ENCODE measurements at places on chromosomes 7 and 10.

GRCh38 chr10:114259824-114260223 is 20.8 kb downstream of the VWA2 start:
- no peak for DNase-seq

GRCh38 chr7:64888901-64889685 is 14.0 kb upstream of the ZNF273 start:
- DNase-seq: no peak

DNA sequence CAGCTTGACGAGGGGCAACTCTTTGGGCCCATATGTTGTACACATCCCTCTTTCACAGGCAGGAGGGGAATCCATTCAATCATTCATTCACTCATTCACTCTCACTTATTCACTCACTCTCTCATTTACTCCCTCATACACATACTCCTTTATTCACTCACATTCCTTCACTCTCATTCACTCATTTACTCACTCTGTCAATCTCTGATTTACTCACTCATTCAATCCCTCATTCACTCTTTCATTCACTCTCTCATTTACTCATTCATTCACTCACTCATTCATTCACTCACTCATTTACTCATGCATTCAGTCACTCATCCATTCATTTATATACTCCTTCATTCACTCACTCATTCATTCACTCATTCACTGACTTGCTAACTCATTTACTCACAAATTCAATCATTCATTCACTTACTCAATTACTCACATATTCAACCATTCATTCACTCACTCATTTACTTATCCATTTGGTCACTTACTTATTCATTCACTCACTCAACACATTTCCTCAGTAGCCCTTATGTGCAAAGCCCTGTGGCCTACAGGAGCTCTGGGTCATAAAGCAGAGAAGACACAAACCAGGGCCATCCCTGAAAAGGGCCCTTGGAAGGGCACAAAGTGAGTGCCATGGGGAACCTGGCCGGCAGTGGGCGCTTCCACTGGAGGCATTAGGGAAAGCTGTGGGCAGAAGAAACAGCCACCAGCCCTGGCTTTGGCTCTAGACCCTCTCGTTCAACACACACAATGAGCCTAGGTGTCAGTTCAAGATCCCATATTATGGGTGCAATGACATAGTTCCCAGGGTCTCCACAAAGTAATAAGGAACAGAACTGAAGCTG is 26.0 kb downstream of the HIP1 start:
- no peak for DNase-seq

DNA sequence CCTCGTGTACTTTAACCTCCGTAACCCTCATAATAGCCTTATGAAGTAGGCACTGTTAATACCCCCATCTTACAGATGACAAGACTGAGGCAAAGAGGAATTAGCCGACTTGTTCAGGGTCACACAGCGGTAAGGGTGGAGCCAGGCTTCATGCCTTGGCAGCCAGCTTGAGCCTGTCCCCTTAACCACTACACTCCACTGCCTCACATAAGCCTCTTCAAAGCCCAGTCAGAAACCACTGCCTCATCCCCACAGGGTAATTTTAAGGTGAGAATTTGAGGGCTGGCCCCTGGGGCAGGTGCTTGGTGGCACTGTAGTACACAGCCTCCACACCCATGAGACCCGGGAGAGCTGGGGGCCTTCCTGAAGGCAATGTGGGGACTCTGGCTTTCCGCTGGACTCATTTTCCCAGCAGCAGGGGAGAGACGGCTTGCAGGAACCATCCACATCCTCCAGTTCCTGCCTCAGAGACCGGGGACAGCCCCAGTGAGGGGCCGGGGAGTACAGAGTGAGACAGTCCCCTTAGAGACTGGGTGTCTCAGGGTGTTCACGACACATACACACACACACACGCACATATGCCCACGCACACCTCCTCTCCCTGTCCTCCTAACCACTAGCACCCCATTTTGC is 7.6 kb upstream of the C10orf105 start:
- DNase-seq: no peak

GRCh38 chr7:93799750-93800357 is 90.7 kb downstream of the TFPI2 start:
- DNase-seq: no peak

DNA sequence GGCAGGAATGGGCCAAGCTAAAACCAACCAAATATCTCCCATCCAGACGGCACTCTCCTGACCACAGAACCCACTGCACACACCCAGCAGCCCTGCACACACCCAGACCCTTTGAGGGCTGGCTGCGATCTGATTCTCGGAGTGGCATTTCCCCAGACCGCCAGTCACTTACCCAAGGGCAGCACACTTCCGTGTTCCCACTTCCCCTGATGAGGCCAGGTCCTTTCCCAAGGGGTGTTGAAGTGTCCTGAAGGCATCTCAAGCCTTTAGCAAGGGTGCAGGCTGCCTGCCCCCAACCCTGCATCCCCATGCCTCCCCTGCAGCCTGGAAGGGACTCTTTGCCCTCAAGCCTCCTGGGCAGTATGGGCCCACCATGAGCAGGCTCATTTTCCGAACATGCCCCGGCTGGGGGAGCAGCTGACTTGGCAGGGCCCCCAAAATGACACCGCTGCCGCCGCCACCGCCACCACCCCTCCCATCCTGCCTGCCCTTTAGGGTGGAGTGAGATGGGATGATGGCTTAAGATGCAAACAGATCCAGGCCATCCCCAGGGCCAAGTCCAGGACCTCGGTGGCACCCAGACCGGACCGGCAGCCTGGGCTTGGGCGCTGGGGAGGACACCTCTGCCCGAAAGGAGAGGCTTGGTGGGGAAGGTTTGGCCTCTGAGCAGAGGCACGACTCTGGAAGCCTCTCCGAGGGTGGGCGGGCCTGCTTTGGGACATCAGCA is 159.8 kb downstream of the NRF1 start:
- DNase-seq: no peak

GRCh38 chr10:124236816-124237215 is 143.4 kb upstream of the CHST15 start:
- DNase-seq: no peak

DNA sequence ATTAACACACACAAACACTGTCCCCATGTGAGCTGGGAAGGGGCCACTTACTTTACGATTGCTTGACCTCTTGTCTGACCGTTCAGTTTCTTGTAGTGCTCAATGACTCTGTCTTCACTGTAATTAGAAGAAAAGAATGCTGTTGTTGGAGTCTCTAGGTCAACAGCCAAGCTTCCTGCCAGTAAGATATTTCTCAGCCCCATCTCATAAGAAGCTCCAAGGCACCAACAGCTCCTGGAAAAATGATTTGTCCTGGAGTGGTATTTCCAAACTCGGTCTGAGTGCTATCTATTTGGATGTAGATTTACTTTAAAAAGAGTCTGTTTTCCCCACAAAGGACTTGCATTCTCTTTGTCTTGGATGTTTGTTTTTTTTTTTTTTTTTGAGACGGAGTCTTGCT is 153.7 kb downstream of the PRPF18 start:
- DNase-seq: no peak

- DNase-seq: no peak
Observed at GRCh38 chr7:30931161-30931928, 19.7 kb downstream of the AQP1 start.

GRCh38 chr10:44938956-44939355 is 20.6 kb upstream of the RASSF4 start:
- no peak for DNase-seq

DNA sequence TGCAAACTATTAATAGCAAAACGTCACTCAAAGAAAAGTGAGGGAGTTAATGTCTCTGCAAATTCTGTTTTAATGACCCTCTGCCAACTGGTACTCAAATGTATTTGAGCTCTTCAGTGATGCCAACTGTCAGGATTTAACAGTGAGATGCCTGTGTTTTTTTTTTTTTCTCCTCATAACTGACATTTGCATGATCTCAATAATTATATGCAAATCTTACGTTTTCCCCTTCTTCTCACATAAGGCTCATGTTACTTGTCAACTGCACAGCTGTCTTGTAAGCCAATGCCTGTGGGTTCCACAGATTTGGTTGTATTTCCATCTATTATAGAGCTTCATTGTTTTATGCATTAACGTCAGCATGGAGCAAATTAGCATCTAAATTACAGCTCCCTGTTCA is 38.2 kb downstream of the PPP1R3A start:
- no peak for DNase-seq

DNA sequence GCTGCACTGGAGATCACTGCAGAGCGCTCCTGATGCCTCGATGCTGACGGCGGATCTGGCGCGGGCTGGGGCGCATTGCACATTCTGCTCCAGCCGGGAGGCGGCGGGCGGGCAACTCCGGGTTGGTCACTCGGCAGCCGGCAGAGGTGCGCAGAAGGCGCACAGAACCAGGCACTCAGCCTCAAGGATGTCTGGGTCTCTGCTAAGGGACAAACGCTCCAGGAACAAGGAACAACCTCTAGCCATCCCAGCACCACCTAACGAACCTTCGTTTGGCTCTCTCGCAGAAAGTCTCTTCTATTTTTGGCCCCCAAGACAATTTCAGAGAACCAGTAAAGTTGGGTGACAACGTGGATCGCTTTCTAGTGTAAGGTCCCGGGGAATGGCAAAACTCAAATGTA is 254.6 kb downstream of the OTUD1 start:
- DNase-seq: no peak

- DNase-seq: no peak
Observed at GRCh38 chr10:77605466-77605865, 32.1 kb downstream of the KCNMA1 start.

- DNase-seq: no peak
Observed at GRCh38 chr7:86748843-86749719, 105.4 kb downstream of the GRM3 start.

DNA sequence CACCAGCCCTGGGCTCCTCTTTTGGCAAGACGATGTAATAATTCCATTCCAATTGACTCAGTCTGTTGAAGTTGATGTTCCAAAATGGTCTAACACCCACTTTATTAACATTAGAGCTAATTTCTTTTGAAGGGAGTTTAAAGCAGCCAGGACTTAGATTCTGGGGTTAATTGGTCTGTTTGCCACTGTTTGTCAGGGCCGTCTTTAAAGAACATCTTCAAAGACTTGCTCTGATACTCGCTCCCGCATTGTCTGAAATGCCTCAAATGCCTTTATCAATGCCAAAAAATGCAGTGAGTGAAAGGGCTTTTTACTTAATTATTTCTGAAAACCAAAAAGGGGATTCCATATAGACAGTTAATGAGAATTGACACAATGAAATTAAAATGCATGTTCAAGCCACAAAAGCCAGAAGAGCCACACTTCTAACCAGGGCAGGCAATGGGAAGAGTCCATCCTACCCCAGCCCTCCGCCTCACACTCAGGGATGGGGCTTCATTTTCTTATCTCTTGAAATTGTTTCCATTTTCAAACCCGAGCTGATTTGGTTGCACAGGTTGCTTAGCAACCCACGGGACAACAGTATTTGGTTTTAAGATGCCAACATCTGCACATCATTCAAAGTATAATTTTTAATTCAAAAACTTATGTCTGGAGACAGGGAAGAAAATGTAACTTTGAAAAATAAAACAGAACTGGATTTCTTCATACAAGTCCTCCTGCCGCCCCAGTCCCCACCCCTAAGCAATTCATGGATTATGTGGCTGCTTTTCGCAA is 163.0 kb downstream of the FGFR2 start:
- DNase-seq: no peak

- no peak for DNase-seq
Observed at GRCh38 chr7:48635796-48636195, 288.6 kb upstream of the CDC14C start.

DNA sequence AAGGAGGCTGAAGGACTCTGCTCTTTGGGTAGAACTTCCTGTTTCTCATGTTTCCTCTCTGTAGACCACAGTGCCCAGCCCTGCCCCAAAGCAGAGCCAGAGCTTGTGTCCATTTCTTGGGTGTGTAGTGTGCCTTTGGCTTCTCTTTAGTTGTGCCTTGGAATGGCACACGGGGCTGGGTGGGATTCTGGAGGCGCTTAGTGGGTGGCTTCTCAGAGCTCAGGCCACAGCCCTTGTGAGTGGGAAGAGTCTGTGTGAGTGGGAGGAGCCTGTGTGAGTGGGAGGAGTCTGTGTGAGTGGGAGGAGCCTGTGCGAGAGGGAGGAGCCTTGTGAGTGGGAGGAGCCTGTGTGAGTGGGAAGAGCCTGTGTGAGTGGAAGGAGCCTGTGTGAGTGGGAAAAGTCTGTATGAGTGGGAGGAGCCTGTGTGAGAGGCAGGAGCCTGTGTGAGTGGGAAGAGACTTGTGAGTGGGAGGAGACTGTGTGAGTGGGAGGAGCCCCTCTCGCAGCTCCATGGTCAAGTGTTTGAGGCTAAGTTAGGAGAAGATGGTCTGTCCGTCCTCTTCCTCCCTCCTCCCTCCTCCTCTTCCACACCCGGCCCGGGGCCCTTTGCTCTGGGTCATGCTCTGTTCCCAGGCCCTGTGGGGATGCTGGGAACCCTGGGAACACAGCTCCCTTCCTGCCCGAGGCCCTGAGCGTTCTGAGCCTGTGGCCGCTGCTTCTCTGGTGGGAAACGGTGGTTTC is 153.0 kb downstream of the GRK5 start:
- no peak for DNase-seq

DNA sequence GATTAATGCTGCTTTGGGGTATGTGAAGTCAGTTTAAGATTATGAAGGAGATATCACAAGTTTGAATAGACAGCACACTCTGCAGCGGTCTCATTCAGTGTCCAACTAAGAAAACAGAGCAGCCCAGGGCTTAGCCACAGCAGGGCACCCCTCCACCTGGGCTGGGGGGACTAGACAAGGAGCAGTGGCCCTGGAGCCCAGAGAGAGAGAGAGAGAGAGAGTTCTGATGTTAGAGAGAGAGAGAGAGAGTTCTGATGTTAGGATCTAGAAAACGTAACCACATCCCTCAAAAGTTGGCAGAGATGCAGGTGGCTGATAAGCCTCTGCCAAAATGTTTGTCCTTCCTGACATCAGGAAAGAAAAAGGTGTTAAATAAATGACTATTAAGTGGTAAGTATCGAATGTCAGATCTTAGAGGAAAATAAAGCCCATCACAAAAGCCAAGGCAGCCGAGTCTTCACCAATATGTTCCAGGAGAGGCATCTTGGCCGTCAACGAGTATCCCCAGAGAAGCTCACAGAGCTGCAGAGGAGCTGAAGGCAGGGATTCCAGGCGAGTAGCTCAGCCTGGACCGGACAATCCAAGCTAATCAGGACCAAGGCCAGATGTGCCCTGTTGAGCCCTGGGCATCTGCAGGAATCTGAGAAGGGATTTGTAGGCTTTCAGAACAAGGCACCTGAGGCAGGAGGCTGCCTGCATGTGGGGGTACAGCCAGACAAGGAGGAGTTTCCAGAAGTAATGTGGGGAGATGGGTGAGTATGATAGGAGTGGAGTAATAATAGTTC is 150.1 kb upstream of the TCF7L2 start:
- no peak for DNase-seq

- no peak for DNase-seq
Observed at GRCh38 chr10:50421026-50421719, 169.9 kb upstream of the ASAH2 start.

GRCh38 chr10:43946445-43946844 is 297.8 kb upstream of the ZNF32 start:
- DNase-seq: no peak

Data from stimulated activated CD8-positive, alpha-beta memory T cell treated with anti-CD3 and anti-CD28 coated beads, Interleukin-4, amount 100 ng/mL, for 4 hours (primary cell).